Fibroblast of skin of left quadriceps (primary cell): ENCODE measurements at places on chromosomes 6 and 20.

DNA sequence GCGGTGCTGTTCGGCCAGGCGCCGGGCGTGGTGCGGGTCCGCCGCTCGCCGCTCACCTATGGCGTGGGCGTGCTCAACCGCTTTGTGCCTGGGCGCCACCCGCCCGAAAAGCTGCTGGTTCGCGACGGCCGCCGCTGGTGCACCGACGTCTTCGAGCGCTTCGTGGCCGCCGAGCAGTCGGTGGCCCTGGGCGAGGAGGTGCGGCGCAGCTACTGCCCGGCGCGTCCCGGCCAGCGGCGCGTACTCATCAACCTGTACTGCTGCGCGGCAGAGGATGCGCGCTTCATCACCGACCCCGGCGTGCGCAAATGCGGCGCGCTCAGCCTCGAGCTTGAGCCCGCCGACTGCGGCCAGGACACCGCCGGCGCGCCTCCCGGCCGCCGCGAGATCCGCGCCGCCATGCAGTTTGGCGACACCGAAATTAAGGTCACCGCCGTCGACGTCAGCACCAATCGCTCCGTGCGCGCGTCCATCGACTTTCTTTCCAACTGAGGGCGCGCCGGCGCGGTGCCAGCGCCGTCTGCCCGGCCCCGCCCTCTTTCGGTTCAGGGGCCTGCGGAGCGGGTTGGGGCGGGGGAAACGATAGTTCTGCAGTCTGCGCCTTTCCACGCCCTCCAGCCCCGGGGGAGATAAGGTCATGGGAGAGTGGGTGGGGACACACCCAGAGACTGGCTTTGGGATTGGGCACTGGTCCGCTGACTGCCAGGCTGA lies 15.7 kb downstream of the ADISSP start:
- DNase-seq, result no peak

DNA sequence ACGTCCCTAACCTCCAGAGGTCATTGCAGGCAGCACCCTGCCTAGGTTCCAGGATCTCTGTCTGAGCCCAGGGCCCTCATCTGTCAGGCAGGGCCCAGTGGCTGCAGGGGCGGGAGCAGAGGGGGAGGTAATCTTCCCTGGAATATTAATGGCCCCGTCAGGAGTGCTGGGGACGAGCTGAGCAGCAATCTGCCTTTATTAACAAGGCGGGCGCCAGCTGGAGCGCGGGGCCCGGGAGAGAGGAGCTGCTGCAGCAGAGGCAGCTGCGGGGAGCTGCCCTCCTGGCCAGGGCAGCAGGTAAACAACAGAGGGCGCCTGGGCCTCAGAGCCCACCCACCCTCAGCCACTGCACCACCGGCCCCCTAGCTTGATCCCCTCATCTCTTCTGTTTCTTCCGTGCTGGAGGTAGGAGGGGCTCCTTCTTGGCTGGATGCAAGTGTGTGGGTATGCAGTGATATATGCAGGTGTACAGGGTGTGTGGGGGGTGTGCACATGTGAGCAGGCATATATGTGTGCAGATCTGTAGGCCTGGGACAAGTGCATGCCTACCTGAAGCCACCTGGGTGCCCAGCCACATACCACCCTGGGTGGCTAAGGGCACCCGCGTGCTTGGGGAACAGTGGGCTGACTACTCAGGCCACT lies 131.8 kb upstream of the MLN start:
- DNase-seq, result no peak

DNA sequence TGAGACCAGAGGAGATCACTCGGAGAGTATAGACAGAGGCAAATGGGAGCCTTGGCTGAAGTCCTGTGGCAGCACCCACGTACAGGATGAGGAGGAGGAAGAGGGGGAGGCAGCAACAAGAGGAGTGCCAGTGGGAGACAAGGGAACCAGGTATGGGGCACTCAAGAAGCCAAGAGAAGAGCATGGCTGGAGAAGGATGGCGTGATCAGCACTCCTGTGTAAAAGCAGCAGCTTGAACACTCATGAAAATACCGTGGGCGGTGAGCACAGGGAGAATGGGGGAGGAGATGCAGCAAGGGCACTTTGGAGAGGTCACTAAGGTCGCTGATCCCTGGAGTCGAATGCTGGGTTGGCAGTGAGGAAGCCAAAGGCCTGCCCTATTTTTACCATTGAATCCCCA lies 51.2 kb upstream of the PRND start:
- no peak for DNase-seq

DNA sequence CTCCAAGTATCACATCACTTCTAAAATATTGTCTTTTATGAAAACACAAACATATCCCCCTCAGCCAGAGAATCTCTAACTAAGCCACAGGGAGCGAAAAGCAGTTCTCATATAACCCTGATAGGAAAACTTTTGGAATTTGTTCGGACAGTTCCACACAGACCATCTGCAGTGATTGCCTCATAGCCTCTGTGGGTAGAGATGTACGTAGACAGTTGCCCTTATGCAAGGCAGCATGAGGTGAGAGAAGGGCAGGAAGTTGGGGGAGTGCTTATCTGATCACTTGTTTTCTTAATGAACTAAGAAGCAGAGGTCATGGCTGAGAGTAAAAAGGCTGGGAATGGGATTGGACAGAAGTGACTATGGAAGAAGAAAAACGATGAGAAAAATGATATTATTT lies 39.6 kb downstream of the SLC23A2 start:
- peak; percentile 66 for DNase-seq

DNA sequence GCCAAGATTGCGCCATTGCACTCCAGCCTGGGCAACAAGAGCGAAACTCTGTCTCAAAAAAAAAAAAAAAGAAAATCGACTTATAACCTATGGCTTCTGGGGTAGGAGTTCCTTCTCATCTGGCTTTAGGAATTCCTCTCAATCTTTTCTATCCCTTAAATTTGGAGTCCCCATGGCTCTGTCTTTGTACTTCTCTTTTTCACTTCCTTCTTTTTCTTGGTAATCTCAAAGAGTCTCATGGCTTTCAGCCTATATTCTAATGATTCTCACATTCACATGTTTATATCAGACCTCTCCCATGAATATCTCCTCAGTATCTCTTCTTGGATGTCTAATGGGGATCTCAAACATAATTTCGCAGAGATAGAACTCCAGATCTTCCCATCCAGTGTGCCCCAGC lies 42.8 kb upstream of the RALGAPA2 start:
- DNase-seq, result no peak

- DNase-seq, result peak; percentile 62
Observed at GRCh38 chr20:50992733-50993457, 30.0 kb downstream of the KCNG1 start.

- DNase-seq, result no peak
Observed at GRCh38 chr6:78962448-78962847, 95.1 kb downstream of the IRAK1BP1 start.

DNA sequence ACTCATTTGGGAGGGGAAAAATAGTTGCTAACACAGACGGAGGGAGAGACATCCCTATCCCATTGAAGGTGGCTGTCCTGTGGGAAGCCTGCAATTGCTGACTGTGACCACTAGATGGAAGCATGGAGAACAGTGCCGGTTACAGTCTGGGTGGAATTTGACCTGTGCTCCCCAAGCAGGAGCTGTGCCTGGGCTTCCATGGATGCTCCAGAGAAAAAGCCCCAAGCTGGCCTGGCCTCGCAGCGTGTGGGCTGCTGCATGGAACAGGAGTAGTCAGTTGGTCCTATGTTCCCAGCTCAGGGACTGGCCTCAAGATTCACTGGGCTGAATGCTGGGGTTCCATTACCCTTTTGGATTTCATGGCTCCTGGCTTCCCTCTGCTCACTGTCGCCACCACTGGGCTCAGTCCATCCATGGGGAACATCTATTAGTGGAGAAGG lies 116.3 kb upstream of the CHD6 start:
- no peak for DNase-seq

GRCh38 chr6:34584694-34585093 lies 28.6 kb upstream of the SPDEF start:
- DNase-seq, result no peak

- no peak for DNase-seq
Observed at GRCh38 chr6:126066053-126067048, 80.0 kb downstream of the TRMT11 start.

GRCh38 chr20:39004508-39004907 lies 42.4 kb downstream of the DHX35 start:
- no peak for DNase-seq

- peak; percentile 57 for DNase-seq
Observed at GRCh38 chr6:3251462-3252314, 7.1 kb upstream of the PSMG4 start.

DNA sequence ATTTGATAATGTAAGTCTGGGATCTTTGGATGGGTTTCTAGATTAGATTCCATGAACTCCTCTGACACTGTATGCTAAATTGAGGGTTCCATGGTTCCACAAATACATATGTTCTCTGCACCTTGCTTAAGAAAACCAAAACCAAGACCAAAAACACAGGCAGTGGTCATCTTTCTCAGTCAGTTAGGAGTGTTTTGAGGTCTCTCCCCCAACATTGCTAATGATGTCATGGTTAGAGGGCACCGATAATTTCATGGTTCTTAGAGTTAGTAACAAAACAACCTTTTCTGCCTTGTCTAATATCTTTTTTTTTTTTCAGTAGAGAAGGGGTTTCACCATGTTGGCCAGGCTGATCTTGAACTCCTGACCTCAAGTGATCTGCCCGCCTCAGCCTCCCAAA lies 44.5 kb downstream of the ARID1B start:
- DNase-seq, result no peak

- DNase-seq, result no peak
Observed at GRCh38 chr6:31764198-31764597, 1.7 kb downstream of the SAPCD1 start.

- no peak for DNase-seq
Observed at GRCh38 chr20:1633535-1633934, 13.7 kb upstream of the SIRPB1 start.

DNA sequence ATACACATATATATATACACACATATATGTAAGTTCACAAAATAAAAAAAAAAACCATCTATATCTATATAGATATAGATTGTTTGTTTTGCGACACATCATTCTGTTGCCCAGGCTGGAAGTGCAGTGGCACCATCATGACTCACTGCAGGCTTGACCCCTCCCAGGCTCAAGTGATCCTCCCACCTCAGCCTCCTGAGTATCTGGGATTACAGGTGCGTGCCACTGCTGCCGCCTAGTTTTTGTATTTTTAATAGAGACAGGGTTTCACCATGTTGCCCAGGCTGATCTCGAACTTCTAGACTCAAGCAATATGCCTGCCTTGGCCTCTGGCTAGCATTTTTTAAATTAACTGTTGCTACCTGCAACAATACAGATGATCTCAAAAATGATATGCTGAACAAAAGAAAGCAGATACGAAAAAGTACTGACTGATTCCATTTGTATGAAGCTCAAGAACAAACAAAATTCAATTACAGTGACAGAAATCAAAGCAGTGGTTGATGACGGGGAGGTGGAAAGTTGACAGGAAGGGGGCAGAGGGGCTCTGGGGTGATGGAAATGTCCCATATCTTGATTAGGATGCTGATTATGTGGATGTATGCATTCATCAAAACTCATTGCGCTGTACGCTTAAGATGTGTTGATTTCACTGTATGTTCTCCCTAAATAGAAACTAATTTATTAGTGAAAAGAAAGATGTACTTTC lies 49.6 kb downstream of the ATXN1 start:
- no peak for DNase-seq

- DNase-seq, result no peak
Observed at GRCh38 chr6:69918813-69919475, 52.6 kb downstream of the COL19A1 start.
